Germinal center (tissue), 1 donor: ENCODE measurements at places on chromosomes 4 and X.

DNA sequence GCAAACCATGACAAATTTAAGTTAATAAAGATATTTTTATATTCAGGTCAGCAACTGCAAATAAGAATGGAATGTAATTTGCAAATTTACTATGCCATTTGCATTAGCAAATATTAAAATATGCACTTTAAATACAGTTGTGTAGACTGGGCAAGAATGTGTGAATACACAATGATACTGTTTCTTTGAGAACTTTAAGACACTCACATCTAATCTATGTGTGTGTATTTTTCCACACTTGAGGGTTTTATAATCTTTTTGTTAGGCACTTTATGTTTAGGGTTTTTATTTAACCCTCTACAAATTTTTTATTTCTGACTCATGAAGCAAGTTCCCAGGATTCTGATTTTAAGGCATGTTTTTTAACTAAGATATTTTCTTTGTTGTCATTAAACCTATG, 23.9 kb upstream of the NDNF start:
- no peak for DNase-seq

DNA sequence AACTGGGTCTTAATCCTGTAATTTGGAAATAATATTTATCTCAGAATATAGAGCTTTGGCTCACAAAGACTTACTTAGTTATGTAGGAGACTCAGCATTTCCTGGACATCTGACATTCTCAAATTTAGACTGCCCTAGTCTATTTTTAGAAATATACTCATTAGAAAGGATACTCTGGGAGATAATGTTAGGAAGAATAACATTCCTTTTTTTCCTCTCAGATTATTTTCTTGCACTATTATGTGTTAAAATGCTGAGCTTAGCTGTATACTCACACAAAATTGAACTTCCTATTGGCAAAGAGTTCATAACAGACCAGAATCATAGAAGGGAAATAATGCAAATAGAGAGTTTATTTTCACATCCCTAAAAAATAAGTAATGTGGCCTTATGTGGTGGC, 1424.9 kb upstream of the PCDH7 start:
- no peak for DNase-seq

- no peak for DNase-seq
Measured at GRCh38 chr4:54165438-54165837, 63.7 kb upstream of the PDGFRA start.

GRCh38 chr4:171875291-171875690, 62.1 kb downstream of the GALNTL6 start:
- DNase-seq, result no peak

GRCh38 chrX:455673-456072, 69.0 kb upstream of the PPP2R3B start:
- DNase-seq, result no peak

DNA sequence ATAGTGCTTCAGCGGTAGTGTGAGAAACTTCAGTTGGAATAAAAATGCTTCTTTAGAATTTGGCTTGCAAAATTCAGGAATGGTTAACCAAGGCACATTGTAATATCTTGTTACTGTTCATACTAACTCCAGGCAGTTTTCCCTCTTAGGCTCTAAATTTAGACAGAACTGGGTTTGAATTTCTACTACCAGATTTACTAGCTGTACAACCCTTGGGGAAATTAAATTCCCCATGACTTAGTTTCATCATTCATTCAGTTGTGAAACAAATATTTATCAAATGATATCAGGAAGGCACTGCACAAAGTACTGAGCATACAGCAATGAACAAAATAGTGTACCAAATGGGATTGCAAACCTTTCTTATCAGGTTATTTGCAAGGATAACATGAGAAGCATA, 135.0 kb upstream of the IL15 start:
- no peak for DNase-seq

- DNase-seq, result no peak
Measured at GRCh38 chr4:112029771-112030171, 115.5 kb upstream of the FAM241A start.

GRCh38 chr4:22496165-22496813, 19.6 kb downstream of the ADGRA3 start:
- no peak for DNase-seq

DNA sequence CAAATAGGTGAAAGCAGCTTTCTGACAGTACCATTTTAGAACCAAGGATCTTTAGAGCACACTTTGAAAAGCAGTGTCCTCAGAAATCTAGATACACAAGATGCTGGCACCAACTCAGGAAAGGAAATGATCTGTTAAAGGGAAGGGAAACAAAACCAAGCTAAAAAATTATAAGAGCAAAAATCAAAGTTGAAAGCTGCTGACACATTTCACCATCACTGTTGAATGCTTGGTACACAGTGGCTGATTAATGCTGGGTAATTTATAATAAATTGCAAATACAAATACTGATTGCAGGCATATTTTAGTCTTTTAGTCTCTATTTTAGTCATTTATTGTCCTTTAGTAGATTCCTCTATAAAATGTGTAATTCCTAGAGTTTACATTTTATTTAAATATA, 1540.1 kb upstream of the PCDH10 start:
- DNase-seq, result no peak

DNA sequence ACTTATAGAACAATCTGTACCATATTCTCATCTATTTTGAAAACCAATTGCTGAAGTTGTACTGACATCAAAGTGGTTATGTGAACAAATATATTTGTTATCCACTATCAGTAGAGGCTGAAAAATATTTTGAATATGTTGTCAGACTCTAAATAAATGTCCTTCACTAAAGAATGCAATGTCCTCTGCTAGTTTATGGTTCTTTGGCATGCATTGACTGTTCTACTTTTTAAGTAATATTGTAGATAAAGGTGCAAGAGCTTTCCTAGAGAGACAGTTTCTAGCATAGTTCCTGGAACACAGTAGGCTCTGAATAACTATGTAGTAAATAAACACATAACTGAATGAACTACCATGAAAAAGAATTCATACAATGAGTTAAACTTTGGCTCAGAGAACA, 18.2 kb upstream of the COX7B2 start:
- DNase-seq, result no peak

DNA sequence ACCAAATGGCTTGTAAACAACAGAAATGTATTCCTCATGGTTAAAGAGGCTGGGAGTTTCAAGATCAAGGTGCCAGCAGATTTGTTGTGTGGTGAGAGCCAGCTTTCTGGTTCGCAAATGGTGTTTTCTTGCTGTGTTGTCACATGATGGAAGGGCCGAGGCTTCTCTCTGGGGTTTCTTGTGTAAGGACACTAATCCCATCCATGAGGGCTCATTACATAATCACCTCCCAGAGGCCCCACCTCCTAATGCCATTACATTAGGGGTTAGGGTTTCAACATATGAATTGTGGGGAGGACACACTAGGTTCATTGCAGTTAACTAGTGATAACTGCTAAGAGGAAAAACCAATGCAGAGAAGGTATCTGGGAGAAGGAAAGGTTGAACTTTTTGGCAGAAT, 103.5 kb upstream of the ENPEP start:
- no peak for DNase-seq

DNA sequence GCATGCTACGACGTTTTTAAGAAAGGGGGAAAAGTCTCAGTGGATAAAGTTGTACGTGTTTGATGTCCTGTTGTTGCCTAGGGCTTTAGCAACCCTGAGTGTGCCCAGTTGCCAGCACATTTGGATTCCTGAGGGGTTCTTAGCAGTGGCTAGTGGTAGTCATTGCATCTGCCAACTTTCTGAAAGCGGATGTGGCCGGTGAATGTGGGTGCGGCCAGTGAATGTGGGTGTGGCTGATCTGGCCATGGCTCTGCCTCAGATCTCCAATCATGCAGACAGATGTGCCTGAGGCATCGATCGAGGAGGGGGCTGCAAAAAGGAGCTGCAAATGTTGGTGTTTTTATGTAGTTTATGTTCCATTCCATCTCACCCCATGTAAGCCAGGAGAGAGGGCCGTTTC, 41.5 kb upstream of the FAT1 start:
- DNase-seq, result no peak

- DNase-seq, result no peak
Measured at GRCh38 chr4:15707363-15707715, 4.5 kb downstream of the BST1 start.

- DNase-seq, result no peak
Measured at GRCh38 chrX:69104756-69105434, 60.4 kb downstream of the PJA1 start.

- no peak for DNase-seq
Measured at GRCh38 chr4:108209489-108209888, 40.8 kb upstream of the LEF1 start.

DNA sequence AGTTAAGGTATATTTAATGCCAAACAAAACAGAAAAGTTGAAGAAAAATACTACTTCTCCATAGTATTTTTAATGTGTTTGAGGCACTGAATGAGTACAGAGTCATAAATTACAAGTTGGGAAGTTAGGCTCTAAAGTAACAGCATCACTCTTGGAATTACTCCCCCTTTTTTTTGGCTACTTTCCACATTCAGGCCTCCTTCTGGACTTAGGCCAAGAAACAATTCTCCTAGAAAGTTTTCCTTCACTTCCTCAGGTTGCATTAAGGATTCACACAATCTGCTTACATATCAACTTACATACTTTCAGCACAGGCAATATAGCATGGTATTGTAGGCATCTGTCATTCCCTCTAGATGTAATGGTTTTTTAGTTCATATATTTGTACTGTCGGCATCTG, 52.1 kb downstream of the TMEM165 start:
- no peak for DNase-seq

DNA sequence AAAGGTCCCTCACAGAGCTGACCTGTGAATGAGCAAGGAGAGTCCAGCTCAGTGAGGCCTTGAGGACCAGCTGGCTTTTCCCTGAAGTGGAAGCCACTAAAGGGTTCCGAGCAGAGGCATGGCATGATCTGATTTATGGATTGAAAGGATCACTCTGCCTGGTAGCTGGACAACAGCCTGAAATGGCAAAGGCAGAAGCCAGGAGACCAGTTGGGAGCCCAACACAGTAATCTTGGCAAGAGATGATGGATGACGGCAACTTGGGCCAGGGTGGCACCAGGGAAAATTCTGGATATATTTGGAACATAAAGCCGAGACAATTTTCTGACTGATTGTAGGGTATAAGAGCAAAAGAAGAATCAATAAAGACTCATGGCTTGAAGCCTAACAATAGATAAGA, 69.3 kb upstream of the STIM2 start:
- DNase-seq, result no peak

DNA sequence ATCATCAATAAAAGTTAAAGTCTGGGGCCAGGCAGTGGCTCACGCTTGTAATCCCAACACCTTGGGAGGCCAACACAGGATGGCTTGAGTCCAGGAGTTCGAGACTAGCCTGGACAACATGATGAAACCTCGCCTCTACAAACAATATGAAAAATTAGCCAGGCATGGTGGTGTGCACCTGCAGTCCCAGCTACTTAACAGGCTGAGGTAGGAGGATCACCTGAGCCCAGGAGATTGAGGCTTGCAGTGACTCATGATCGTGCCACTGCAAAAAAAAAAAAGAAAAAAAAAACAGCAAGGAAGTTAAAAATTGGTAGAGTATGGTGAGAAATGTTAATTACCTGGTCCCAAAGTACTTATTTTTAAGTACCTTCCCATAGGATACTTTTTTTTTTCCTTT, 27.5 kb downstream of the FBXW7 start:
- no peak for DNase-seq

- peak; percentile 6 for DNase-seq
Measured at GRCh38 chr4:89469930-89470375, 162.4 kb upstream of the GPRIN3 start.

GRCh38 chr4:55347610-55348228, 1.7 kb downstream of the SRD5A3 start:
- DNase-seq, result no peak

DNA sequence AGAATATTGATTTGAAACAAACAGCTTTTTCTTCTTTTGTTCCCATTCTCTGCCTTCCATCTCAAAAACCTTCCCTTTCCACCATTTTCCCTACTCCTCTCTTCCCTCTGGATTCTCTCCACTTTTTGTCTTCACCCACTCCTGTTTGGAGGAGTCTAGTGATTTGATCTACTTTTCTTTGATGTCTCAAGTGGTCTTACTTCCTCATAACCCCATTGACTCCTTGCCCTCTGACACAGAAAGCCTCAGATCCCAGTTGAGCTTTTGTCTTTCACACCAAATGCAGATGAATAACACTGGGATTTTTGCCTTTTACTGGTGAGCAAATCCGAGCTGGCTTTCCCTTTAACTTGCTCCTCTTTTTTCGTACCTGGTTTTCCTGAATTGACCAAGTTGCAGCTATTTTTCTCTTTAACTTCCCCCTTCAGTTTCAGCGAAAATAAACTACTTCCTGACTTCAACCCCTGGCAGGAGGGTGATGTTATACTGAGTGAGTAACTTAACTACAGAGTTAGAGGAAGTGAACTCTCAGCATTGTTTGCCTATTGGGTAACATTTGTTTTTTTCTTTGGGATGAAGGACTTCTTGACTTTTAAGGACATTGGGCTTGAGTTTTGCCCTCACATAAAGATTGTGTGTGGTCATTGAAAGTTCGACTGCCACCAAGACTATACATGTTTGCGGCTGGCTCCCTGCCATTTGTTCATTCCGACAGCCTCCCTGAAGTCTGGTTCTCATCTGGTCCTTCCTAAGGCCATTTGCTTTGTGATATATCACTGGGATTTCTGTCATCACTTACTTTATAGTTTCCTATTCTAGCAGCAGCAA, 392.8 kb upstream of the NR3C2 start:
- no peak for DNase-seq

DNA sequence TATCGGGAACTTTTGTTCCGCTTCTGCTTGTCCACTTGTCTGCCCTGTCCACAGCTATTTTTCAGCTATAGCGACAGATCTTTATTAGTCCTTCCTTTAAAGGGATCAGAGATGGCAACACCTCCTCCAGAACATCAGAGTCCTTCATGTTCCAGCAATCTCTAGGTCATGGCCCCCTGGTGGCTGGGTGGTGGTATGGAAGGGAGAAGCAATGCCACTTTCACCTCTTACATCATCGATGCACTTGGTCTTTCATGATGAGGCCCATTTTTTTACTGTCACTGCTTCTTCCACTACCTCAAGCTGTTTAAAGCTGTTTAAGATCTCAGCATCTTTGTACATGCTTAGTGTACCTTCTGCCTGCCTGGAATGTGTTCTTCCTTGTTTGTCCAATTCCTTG, 106.7 kb downstream of the ARHGAP6 start:
- peak; percentile 39 for DNase-seq

GRCh38 chr4:23788027-23788426, 101.8 kb downstream of the PPARGC1A start:
- no peak for DNase-seq

DNA sequence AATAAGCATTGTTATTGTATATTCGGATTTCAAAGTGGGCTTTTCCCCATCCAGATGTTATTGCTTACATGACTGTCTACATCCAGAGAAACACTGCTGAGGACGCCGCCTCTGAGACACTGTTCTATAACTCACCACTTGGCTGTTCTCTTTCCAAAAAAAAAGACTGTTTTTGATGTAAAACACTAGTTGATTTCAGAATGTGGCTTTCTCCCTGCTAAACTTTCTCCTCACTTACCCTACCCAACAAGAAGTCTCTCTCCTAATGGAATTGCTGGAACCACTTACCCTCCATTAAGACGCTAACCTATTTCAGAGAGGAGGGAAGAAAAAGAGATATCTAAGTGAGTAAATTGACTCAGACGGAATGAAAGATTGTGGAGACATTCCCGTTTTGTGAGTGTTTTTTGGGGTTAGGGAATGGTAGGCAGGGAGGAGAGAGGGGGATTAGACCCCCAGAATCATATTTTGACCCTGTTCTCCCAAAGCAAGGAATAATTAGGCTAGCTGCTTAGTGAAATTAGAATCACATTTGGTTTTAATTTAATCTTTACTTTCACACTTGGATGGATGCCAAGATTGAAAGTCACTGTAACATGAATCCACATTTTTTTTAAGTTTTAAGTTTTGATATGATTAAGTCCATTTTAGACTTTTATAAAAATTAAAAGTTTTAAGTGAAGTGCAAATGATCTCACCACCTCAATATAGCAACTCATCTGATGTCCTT, 174.9 kb downstream of the CHIC2 start:
- no peak for DNase-seq

- no peak for DNase-seq
Measured at GRCh38 chr4:176134670-176135069, 60.7 kb downstream of the SPATA4 start.
